Dorsolateral prefrontal cortex (tissue), 122 donors: ENCODE measurements at places on chromosomes 12 and 14. TPM values are rescaled to one million over a fixed set of nuclear protein-coding genes. Genes with fewer than 3 reads are reported as not detected.

- no peak for DNase-seq
Measured at GRCh38 chr14:40955131-40955505, 651.6 kb upstream of the LRFN5 start.

MAX gene
- 80.3 TPM for total RNA-seq

MEG3 gene
- 1,128 TPM for total RNA-seq

DNA sequence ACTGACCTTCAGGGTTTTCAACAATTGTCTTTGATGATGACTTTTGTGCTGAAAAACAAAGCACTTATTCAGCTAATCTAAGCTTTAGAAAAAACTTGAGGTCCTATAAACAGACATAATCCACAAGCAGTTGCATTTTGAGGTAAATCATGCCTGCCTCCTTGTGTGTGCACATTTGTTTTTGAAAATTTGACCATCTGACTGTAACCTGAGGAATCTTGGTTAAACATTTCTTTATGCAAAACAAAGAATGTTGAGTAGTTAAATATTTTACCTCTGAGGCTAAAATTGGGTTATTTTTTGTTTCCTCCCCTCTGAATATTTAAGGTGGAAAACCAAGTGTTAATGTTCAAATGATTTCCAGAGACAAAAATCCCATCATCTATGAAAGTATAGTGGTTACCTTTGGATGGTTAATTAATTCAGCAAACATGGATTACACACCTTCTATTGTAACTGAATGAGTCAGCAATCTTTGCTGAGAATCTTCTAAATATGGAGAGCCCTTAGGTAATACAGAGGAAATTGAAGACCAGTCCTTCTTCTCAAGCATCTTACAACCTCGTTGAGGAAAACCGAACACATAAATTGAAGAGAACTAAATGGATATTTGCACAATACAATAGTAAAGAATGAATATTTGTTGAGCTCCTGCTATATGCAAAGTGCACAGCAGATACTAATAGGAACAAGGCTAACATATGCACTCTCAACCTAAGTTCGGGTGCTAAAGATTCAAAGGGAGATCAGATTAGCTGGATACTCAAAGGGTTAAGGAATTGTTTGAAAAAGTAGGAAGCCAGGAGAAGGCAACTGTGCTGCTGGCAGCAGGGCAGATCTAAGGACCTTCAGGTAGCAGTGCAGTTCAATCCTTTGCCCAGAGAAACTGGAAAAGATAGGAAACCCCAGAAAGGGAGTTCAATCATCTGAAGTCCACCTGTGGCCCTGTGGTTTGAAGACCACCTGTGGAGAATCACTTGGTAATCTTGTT, 115.2 kb downstream of the BMP4 start:
- DNase-seq, result no peak

GRCh38 chr12:108985750-108986149, 35.1 kb downstream of the SVOP start:
- DNase-seq, result no peak

DNA sequence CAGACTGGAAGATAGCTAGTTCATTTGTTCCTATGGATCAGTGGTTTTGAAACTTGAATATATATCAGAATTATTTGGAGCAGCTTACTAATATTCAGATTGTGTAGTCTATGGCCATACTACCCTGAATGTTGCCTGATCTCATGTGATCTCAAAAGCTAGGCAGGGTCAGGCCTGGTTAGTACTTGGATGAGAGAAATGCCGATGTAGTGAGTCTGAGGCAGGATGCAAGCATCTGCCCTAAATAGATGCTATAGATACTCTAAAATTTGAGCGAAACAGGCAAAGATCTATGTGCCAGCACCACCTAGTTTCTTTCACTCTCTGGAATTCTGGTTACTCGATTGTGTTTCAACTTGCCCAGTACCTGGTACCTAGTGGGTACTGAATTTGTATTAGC, 40.9 kb downstream of the FRMD6 start:
- DNase-seq, result no peak

ARHGEF25 gene
- total RNA-seq, result 76.7 TPM

- DNase-seq, result no peak
Measured at GRCh38 chr12:52070185-52070925, 577 bp downstream of the ATG101 start.

GRCh38 chr12:121053706-121054105, 14.7 kb upstream of the OASL start:
- DNase-seq, result no peak

GRCh38 chr14:103544388-103545218, 15.6 kb downstream of the TRMT61A start:
- DNase-seq, result peak; percentile 93

KRT1 gene
- total RNA-seq, result 1.0 TPM

DNA sequence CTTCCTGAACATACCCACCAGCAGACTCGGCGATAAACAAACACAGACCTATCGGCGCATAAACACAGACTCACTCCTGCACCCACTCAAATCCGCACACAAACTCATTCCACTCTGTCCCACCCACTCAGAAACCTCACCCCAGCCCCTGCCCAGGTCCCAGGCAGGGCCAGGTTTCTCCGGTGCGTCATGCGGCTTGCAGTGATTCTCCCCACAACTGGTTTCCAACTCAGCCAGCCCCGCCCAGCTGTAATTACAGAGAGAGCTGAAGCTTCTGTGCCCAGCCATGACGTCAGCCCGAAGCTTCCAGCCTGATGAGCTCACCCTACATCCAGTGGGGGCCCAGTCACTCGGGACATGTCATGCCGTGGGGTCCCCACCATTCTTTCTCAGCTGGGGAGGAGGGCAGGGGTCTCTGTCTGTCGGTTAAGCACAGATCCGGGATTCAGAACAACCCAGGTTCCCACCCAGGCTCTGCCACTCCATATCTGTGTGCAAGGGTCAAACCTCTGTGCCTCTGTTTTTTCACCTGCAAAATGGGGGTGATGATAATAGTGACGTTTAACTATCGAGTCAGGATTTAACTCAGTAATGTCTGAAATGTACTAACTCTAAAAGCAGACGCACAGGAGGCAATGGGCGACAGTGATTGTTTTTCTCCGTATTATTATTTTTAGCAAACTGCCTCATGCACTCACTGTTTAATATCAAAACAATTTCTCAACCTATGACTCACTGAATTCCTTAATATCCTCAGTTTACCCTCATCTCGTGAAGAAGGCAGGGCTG, 2.3 kb upstream of the HSPB8 start:
- peak; percentile 83 for DNase-seq

POTEG gene
- total RNA-seq, result not detected

- no peak for DNase-seq
Measured at GRCh38 chr14:71591929-71592328, 340.3 kb upstream of the RGS6 start.

P2RX7 gene
- total RNA-seq, result 63.6 TPM

BCL2L2 gene
- total RNA-seq, result 97.7 TPM

DNA sequence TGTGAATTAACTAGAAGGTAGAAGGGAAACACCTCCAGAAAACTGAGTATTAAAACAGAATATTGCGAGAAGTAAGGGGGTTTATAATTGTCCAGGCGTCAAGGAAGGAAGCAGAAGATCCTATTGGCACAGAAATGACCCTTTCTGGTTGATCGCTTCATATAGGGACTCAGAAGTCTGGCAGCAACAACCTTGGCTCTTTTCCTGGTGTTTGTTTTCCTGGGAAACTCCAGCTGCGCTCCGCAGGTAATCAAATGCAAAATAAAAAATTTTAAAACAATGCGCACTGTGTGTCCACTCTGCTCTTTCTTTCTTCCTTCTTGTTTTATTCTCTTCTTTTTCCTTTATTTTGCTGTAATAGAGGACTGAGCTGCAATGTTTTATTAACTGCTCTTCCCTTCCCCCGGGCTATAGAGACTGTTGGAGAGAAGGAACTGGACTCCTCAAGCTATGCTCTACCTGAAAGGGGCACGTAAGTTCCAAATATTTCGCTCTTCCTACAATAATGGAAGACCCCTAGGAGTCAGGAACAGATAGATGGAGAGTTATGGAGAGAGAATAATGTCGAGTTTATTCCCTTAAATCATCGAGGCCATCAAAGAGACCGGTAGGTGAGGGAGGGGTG, 737 bp downstream of the SPX start:
- DNase-seq, result no peak

TESPA1 gene
- 187 TPM for total RNA-seq

EPS8 gene
- 24.2 TPM for total RNA-seq

DRAM1 gene
- 3.3 TPM for total RNA-seq

CKAP4 gene
- total RNA-seq, result 17.3 TPM

- DNase-seq, result no peak
Measured at GRCh38 chr14:90451961-90452360, 55.1 kb downstream of the CALM1 start.

DNA sequence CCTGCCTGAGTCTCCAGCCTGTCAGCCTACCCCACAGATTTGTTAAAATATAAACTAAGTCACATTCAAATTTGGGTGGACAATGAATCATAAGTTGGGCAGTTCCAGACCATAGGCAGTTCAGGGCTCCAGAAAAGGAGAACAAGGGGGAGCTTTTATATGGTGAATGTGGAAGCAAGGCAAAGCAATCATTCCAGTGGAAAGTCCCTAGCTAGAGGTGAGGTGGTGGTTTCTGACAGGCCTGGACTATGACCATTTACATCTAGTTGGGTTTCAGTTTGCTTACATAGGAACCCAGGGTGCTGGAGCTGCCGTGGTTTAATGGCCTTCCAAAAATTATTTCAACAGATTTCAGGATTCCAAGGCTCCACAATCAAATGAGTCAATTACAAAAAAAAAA, 207.3 kb downstream of the AEBP2 start:
- no peak for DNase-seq

TMEM132D gene
- 30.1 TPM for total RNA-seq

DNA sequence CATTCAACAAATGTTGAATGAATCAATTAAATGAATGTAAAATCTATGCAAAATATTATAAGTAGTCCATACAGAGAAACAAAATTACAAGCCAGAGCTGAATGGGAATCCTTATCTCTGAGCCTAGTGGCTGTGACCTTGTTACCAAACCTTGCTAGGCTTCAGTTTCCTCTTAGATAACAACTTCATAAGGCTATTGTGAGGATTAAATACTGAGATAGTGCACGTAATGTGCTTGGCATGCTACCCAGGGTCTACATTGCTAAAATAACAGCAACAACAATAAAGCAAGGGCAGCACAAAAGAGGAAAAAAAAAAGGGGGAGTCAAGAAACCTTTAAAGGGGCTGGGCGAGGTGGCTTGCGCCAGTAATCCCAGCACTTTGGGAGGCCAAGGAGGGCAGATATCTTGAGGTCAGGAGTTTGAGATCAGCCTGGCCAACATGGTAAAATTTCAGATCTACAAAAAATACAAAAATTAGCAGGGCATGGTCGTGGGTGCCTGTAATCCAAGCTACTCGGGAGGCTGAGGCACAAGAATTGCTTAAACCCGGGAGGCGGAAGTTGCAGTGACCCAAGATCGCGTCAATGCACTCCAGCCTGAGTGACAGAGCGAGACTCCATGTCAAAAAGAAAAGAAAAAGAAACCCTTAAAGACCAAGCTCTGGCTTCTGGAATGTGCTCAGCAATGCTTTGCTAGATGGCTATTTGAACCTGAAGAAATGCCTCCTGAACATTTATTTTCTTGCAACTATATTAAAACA, 14.1 kb downstream of the STAB2 start:
- no peak for DNase-seq

DNA sequence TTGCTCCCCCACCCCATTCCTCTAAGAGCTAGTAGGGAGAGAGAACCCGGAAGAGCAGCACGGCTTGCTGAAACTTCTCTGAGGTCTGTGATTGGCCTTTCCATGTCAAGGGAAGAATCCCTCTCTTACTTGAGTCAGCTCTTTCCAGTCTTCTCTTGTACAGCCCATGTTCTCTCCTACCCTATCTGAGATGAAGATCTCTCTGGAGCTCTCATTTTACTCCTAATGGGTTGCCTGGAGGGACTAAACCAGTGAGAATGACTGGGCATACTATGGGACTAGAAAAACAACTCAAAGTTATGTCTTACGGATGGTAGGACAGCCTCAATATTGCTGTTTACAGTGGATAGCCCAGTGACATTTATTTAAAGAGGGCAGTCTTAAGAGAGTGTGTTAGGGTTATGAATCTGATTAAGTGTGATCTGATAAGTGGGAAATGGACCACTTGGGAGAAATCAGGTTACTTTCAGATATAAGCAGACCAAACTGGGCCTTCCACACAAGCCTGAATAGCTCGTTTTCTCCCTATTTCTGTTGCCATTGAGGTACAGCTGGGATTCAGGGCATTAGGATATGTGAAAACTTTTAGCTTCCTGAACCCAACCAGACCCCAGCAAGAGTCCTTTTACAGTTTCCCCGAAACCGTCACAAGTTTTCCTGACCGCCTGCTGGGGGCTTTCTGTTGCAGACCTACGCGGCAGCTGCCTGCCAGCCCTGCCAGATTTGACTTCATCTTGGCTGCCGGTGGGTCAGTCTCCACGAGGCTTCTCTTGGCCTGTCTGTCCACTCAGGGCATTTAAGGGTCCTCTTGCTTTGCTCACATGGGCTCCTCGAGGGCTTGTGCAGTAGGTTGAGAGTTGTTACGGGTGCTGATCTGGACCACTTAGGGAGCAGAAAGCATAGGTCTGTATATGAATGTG, 16.9 kb downstream of the ETV6 start:
- no peak for DNase-seq
